Astrocyte of the spinal cord (primary cell): ENCODE measurements at places on chromosomes 3 and 15.

- no peak for DNase-seq
Observed at GRCh38 chr3:28860307-28860706, 420.6 kb upstream of the RBMS3 start.

DNA sequence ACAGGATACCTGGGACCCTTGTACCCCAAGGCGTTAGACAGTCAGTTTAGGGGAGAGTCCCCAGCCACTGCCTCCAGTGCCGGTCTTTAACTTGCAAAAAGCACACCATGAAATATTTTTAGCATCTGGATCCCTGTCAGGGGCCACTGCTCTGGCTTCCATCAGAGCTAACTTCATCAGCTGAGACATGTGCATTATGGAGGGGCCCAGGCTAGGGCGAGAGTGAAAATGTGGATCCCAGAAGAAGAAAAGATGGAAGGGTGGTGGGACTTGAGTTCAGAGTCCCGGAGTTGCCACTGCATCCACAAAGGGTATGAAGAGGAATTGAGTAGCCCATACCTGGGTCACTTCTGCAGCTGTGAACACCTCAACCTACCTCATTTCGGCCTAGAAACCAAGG, 23.5 kb upstream of the SPATA12 start:
- DNase-seq: no peak

- DNase-seq: peak; percentile 78
Observed at GRCh38 chr3:16200411-16200810, 25.9 kb downstream of the GALNT15 start.

DNA sequence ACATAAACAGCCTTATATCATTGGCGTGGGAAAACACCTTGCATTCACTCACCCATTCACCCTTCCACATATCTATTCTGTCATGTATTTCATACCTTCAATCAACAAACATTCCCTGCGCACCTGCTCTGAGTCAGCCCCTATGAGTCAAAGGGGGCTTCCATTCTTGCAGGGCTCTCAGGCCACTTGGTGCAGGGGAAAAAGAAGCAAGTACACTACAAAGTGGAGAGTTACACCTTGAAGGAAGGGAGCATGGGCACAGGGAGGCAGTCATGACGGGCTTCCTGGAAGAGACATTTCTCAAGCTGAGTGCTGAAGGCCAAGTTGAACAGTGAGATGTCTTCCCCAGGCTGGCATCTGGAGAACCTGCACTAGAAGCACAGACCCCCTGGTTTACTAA, 4.6 kb upstream of the AMOTL2 start:
- no peak for DNase-seq

DNA sequence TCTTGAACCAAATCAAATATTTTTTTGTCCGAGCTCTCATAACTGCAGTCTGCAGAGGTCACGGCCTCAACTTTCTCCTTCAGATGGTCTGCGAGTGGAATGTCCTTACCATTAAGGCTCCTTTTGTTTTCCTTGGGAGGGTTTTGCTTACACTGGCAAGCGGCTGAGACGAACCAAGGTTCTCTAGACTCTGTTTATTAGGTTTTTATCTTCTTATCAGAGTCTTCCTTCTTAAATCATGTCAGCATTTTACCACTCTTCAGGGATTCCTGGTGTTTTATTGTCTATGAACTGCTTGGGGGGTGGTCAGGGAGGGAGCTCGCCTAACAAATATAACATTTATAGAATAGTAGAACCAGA, 773.7 kb upstream of the NR2F2 start:
- peak; percentile 93 for DNase-seq

DNA sequence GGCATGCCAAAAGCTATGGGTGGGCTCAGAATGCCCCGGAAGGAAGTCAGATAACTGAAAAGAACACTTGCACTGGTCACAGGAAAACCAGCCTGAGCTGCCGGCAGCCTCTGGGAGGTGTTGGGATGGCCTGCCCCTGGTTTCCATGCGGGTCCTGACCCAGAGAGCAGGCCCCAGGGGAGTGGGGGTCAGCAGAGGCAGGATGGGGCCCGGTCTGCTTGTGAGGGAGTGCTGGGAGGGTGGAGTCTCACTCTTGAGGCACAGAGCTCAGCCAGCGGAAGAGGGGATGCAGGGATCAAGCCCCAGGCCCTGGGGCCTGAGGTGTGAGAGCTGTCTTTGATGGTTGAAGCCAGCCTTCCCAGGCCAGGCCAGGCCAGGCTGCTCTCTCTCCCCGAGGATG, 2.4 kb upstream of the RPUSD3 start:
- DNase-seq: no peak

DNA sequence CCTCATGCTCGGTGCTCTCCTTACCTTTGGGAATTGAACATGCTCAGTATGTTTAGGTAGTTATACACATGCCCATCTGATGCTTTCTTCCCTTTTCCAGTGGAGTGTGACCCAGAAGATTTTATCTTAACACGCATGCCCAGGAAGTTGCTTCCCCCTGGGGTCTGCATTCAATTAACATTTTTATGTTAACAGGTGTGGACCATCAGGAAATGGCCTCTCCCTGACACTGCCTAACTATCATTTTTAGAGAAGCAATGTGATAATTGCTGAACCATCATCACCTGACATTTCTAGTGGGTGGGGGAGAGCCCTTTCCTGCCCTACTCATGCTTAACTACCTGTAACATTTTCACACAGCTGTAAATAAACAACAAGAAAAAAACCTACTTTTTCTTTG, 55.1 kb upstream of the TGFBR2 start:
- DNase-seq: no peak

GRCh38 chr15:81023483-81024264, 23.0 kb downstream of the TLNRD1 start:
- peak; percentile 79 for DNase-seq

- no peak for DNase-seq
Observed at GRCh38 chr3:5195605-5196004, 8.1 kb downstream of the EDEM1 start.

GRCh38 chr15:72783004-72783639, 436 bp downstream of the ADPGK start:
- no peak for DNase-seq

DNA sequence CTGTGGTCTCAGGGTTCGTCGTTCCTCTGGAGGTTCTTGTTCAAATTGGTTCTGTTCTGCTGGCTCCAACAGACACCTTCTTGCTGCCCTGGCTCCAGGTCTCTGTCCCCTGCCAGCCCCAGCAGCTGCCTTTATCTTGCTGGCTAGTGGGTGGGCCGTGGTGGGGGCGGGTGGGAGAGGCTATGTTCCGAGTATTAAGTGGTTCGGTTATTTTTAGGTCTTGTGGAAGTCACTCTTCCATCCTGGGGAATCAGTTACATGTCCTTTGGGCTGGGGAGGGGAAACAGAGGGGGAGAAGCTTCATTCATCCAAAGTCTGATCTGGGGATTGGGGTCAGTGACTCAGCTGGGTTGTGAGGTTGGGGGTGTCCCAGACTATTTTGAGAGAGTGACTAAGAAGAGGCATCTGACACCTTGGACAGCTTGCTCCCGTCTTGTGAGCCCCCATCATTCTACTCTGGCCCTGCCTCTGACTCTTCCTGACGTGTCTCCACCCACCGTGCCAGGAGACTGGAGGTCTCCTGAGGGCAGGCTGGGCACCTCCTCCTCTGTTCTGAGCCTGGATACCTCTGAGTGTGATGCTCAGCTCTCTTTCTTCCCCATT, at the start of gene XIRP1:
XIRP1 (minus strand) TSS at position 106 of the 603 bp plus-strand sequence. CDS start 3,150 bp downstream, outside the sequence.
- no peak for DNase-seq

- DNase-seq: peak; percentile 4
Observed at GRCh38 chr15:95520511-95520910, 810.0 kb upstream of the NR2F2 start.

DNA sequence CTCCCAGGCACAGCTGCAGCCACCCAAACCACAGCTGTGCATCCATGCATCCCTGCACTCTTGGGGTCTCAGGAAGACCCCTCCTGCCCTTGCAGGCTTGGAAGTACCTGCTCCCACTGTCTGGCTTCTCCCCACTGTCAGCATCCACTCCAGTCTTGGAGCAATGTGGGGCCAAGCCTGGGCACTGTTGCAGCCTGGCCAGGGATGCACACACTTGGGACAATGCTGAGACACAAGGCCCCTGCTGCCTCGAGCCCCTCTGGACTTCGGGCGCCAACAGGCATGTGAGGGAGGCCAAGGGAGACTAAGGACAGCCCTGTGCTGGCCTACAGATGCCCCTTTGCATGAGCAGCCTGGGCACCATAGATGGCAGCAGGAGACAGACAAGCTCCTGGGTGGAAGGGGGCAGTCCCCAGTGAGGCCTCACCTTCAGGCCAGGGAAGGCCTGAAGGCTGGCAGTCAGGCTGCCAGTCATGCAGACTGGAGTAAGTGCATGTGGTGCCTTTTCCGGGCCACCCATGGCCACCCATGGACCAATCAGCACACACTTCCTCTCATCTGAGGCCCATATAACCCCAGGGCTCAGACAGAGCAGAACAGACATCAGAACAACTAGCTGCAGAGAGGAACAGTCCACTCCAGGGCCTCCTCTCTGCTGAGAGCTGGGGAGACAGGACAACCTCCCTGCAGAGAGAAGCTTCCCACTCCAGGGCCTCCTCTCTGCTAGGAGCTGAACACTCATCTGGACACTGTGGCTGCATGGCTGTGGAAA, 219.0 kb downstream of the VGLL3 start:
- no peak for DNase-seq

DNA sequence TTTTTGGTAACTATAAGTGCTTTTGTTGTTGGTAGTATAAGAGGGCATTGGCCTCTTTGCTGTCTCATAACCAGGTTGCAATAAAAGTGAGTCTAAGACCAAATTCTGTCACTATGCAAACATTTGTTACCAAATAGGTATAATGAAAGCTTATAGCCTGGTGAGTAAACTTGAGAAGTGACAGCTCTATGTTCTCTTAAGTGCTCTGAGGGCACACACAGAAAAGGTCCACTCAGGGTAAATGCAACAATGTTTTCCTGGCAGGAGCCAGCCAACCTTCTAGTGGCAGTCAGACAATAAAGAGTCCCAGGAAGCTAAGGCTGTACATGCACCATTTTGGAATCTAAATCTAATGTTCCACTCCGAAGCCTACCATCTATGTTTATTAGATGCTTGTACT, 262.1 kb upstream of the TGFBR2 start:
- no peak for DNase-seq

GRCh38 chr3:72309661-72310418, 524.9 kb upstream of the PROK2 start:
- DNase-seq: no peak

DNA sequence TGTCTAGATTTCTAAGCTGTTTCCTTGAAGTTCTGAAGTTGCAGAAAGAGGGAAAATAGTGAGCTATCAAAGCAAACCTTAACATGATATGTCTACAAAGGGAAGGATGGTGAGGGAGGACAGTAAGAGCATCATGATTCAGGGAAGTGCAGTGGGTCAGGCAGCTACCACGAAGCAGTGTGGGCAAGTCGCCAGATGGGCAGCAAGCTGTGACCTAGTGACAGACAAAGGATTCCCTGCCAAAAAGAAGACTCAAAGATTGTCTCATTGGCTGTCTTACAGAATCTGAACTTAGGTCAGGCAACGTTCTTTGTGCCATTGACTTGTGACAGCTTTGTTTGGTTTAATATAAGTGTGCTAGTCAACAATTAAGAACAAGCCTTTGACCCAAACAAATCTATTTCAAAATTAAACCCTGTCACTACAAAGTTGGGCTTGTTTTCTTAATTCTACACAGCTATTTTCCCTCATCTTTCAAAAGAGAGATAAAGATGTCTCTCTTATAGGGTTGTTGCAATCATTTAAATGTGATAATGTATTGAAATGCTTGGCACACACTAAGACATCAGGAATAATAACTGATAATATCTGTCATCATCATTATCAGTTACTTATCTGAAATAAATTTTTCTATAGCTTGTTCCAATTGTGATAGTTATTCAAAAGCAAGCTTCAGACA, 153.3 kb downstream of the ECT2 start:
- DNase-seq: no peak

DNA sequence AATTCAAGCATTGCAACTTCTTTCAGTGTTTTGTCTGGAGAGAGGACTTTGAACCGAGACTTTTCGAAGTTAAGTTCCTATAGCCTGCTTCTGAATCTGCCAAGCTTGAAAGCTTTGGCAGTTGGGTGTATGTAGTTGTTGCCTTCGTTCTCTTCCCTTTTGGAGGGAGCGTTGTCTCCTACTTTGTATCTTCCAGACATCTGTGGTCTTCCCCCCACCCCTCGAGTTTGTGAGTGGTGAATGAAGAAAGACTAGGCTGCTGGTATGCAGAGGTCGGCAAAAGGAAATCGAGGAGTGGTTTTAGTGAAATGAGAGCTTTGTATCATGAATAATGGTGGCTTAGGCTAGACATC, 1.3 kb downstream of the CTNNB1 start:
- DNase-seq: peak; percentile 70

GRCh38 chr3:81764665-81765064, 3.2 kb upstream of the GBE1 start:
- no peak for DNase-seq

DNA sequence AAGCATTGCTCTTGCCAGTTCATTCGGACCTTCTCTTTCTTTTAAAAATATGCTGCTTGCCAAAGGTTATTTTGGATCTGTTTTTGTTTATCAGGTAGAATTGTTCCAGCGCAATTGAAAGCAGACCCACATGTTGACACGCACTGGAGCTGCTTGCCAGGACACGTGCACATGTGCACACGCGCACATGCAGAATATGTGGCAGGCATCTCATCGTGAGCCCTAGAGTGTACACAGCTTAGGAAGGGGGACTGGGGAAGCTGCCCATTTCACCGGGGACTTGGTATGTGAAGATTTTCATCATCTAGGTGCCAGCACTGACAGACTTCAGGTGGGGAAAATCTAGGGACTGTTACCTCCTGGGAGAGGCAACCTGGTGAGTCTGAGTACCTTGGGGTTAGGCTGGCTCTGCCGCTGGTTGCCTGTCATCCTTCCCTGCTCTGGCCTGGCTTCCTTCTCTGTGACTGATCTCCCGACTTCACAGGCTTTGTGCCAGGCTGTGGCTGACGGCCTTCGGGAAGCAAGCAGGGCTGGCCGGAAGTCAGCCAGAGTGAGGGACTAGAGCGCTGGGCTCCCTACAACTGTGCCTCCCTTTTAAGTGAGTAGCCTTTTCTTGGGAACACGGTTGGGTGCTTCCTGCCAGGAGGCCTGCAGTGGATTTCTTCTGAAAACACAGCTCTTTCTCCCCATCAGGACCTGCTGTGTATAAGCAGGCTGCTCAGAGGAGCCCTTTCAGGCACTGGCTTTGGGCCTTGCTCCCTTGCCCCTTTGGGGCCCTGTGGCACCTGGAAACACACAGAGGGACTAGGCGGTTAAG, 129.3 kb downstream of the EEFSEC start:
- DNase-seq: peak; percentile 72

- no peak for DNase-seq
Observed at GRCh38 chr15:40688932-40689799, 5.8 kb upstream of the RAD51 start.

DNA sequence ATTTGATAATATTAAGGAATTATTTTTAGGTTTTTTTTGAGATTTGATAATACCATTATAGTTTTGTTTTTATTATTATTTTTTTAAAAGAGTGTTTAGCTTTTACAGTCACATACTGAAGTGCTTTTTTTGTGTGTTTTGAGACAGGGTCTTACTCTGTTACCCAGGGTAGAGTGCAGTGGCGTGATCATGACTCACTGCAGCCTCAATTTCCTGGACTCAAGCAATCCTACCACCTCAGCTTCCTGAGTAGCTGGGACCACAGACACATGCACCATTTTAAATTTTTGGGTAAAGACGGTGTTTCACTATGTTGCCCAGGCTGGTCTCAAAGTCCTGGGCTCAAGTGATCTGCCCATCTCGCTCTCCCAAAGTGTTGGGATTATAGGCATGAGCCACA, 73.0 kb downstream of the SUMF1 start:
- peak; percentile 65 for DNase-seq

GRCh38 chr3:17047162-17047561, 162.4 kb downstream of the PLCL2 start:
- DNase-seq: no peak
